ENCODE measurements at places on chromosomes 6 and 20.

- no peak for DNase-seq
These were observed 1.2 kb downstream of the SPDEF start for GRCh38 chr6:34555007-34555322.

DNA sequence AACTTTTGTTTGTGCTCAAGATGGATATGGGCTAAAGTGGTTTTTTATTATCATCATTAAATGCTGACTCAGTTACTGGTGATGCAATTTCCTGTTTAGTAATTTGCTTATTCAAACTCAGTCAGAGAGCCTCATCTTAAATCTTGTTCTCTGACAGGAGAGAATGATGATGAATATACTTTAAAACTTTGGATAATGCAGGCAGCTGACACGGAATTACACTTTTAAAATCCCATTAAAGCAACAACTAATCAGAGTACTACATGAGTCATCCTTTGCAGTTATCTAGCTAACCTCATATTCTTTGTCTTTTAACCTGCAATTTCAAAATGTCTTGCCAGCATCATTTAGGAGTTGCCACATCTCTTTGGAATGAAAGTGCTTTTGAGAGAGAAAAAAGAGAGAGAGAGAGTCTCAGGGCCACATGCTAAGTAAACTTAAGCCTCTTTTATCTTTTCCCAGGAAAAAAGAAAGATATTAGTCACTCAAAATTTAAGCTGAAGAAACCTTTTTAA, 9.2 kb upstream of the C6orf141 start:
- no peak for DNase-seq

- DNase-seq, result no peak
These were observed 294.0 kb downstream of the TBC1D7 start for GRCh38 chr6:13034316-13034715.

GRCh38 chr6:72032086-72032485, 145.7 kb downstream of the RIMS1 start:
- DNase-seq, result no peak

GRCh38 chr20:37243076-37243936, 18.3 kb downstream of the GHRH start:
- no peak for DNase-seq

DNA sequence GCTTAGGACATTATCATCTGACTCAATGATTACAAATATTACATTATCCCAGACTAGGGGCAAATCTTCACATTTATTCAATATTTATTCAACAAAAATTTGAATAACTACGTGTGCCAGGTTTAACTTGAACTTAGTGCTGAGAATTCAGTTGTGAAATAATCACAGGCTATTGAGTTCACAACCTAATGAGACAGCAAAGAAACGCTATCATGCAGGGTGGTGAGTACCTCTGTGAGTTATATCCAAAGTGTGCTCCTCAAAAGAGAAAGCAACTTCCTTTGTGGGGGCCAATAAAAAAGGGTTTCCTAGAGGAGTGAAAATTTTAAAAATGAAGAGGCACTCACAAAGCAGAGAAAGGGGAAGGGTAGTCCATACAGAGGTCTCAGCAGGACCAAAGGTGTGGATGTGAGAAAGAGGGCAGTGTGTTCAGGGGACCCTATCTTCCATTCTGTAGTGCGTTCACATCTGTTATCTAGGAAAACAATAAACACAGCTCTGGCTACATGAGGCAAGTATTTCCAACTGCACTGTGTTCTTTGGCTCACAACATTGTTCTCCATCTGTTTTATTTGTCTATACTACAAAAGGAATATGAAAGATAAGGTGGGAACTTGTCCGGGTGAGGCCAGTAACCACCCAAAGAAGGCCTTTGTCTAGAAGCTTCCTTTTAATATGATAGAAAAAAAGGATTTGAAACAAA, 155.4 kb upstream of the MARCKS start:
- no peak for DNase-seq
